Fibroblast of upper back skin (primary cell): ENCODE measurements at places on chromosomes 12 and 14.
A peak's percentile ranks its signal among the peaks of the same experiment; 100 is the strongest.

DNA sequence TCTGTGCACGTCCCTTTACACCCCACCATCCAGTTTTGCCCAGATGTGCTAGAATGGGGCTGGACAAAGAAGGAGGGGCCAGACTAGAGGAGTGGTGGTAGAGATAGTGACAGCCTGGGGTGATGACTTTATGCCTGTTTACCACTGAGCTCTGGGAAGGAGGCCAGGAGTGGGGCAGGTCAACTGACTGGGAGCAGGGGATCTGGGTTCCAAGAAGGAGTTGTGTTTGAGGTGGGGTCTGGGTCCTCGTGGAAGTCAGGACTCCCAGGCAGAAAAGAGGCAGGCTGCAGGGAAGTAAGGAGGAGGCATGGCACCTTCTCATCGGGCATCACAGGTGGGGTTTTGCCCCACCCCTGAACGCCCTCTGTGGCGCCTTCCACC, 315 bp downstream of the LTB4R2 start:
- DNase-seq = no peak

DNA sequence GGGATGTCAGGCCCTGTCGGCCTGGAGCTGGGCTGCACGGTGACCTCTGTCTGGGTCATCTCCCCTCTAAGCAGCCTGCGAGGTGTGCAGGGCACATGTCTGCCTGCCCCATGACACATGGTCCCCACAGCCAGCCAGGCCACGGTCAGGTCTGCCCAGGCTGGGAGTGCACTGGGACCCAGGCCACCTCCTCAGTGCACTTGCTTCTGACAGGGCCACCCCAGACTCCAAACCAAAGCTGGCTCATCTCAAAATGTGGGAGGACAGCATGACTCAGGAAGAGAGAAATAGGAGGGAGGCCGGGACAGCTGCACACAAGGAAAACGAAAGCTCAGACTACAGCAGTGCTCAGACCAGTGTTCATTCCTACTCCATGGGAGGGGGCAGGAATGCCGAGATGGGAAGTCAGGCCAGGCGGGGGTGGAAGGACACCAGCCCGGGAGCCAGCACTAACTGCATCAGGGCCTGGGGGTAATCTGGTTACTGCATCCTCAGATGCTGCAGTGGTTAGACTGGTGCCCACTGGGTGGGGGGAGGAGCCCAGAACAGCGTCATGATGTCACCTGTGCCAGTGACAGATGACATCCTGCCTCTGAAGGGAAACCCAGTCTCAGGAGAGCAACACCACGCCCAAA, 4.0 kb downstream of the P2RX2 start:
- DNase-seq = peak; percentile 68

GRCh38 chr12:4270016-4270830, 3.3 kb upstream of the CCND2 start:
- no peak for DNase-seq

DNA sequence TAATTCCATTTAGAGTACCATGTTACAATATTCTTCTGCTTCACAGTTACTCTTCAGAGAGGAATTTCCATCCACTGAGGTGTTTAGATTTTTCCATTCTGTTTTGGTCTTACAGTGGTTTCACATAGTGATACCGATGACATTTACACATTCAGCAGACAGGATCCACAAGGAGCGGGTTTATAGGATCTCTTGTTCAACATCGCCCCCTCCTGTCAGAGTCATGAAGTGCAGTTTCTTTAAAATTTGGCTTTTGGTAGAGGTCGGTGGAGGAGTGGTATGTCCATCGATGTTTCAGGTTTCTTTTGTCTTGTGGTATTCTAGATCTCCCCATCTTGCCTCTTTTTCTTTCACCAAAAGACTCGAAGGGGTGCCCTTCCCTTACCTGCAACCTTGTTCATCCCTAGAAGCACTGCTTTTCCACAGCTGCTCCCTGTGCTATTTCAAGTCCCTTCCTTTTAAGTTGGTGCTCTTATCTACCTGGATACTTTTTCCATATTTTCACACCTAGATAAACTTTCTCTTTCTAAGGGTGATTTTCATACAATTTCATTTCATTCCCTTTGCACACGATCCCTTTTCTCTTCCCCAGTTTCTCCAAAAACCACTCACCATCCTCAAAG, 181.3 kb downstream of the ITPR2 start:
- peak; percentile 81 for DNase-seq

DNA sequence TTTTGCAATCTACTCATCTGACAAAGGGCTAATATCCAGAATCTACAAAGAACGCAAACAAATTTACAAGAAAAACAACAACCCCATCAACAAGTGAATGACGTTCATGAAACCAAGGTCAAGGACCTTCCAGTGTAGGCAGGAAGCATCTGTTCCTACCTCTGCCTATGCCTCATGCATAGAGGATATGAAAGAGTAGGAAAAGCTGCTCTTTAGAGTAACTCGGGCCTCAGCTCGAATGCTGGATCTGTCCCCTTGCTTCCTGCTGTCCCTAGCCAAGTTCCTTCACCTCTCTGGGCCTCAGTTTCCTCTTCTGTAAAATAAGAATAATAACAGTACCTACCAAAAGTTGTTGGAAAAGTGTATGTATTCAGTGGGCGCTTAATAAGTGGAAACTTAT, 65.0 kb downstream of the FOXN4 start:
- no peak for DNase-seq

DNA sequence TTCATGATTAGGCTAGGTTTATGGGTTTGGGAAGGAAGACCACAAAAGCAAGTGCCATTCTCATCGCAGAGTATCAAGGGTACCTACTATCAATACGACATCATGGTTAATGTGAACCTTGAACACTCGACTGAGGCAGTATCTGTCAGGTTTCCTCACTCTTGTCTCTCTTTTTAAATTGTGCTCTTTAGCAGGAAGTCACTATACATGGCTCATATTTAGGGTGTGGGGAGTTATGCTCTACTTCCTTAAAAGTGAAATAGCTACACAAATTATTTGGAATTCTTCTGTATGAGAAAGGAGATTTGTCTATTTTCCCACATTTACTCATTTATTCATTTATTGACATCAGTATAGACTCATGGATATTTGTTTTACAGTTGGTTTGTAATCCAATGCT, 5.9 kb upstream of the CLEC4E start:
- no peak for DNase-seq

GRCh38 chr14:89792489-89793366, 161.8 kb downstream of the EFCAB11 start:
- peak; percentile 40 for DNase-seq

GRCh38 chr14:103867020-103867419, 19.6 kb upstream of the PPP1R13B start:
- DNase-seq = no peak
